ENCODE measurements at places on chromosomes 1 and 21.

- DNase-seq = no peak
These were observed 53.6 kb upstream of the ADARB1 start for GRCh38 chr21:45020629-45021427.

- DNase-seq = no peak
These were observed 21.3 kb downstream of the CCDC30 start for GRCh38 chr1:42484382-42484781.

GRCh38 chr21:44750675-44751025, 39.3 kb upstream of the TSPEAR start:
- DNase-seq = no peak

DNA sequence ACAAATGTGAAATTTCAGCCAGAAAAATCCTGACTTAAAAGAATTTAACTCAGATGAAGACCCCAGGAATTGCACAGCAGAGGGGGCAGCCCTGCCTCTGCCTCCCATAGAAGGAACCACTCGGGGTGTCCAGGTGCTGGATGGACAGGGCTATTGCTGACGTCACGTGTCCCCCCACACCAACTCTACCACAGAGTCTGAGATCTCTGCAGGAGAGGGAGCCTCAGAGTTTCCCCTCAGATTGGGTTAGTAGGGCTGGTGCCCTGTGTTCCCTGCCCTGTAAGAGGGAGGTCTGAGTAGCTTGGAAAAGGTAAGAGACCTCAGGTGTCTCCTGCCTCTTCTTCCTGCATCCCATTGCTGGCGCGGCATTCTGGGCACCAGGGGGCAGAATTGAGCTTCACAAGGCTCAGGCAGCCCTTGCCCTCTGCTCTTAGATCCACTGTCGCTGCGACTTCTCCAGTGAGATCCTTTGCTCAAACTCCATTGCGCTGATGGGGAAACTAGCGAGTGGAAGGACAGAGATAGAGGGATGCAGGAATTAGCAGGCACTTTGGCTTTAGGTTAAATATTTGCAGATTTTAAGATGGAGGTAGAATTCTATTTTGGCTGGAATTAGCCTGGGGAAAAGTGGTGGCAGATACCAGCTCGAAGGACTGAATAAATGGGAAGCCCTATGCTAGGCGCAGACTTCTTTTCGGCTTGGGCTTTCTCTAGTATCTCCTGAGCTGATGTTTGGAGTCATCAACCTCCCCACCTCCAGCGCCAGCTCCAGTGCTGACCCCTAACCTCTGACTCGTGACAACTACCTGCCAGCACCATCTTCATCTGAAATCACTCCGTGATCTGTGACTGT, 42.8 kb upstream of the DMBX1 start:
- DNase-seq = peak; percentile 77

DNA sequence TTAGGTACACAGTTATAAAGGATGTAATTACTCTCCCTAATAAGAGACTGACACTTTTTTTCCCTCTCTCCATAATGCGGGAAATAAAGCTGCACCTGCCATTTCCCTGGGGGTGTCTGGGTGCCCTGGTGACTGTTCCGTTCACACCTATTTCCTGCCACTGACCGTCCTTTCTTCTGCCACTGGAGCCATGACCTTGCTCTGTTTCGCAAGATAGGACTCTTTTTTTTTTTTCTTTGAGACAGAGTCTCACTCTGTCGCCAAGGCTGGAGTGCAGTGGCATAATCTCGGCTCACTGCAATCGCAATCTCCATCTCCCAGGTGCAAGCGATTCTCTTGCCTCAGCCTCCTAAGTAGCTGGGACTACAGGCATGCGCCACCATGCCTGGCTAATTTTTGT, 66.1 kb upstream of the SERBP1 start:
- DNase-seq = no peak

DNA sequence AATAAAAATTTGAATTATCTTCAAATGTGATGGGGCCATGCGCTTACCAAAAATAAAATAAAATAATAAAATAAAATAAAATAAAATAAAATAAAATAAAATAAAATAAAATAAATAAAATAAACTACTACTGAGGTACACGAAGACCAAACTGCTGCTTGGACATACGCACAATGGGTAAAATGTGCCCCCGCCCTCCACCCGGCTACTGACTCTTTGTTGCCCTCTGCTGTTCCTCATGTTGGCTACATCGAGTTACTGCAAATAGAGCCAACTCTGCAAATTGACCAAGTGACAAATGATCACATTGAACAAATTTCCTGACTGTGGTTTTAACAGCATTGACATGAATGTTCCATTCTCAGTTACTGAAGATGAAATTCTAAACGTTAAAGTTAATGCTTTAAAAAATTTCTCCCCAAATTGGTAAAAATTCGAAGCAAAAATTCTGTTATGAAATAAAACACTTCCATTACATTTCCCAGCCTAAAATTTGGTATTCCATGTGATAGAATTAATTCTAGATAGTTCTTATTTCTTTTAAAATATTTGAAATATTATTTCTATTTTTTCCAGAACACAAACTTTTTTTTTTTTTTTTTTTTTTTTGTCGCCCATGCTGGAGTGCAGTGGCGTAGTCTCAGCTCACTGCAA, 18.8 kb upstream of the MAP1LC3C start:
- DNase-seq = peak; percentile 81

DNA sequence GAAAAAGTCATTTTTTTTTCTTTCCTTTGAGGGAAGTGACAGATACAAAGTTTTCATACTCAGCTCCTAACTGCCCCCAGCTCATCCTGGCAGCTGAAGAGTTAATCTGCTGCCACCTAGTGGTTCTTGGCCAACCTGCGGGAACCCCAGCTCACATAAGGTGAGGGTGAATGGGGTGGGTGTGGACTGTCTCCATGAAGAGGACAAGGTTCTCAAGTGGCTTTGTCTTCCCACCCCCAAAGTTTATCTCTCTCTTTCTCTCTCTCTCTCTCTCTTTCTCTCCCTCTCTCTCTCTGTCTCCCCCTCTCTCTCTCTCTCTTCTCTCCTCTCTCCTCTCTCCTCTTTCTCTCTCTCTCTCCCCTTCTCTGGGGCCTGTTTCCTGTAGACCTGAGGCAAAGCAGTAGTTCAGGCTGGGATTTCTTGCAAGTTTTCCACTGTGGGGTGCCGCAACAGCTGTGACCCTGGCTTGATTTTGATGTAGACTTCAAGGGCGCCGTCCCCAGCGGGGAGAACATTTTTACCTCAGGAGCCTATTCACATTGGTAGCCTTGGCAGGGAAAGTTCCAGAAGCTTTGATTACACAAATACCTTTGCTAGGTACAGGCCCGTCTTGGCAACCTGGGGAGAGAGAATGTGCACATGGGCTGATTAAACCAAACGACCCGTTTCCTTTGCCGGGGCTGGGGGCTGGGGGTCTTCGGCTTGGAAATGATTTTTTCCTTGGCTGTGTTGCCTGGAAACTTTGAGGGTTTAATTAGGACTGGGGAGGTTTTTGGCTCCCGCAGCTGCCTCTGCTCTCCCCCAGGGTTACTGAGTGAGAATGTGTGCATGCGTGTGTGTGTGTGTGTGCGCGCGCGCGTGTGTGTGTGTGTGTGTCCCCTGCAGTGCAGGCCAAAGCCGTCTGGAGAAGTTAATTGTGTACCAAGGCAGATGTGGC, 135.9 kb downstream of the TM2D1 start:
- peak; percentile 69 for DNase-seq

- no peak for DNase-seq
These were observed 24.8 kb downstream of the CD101 start for GRCh38 chr1:117026361-117026760.

DNA sequence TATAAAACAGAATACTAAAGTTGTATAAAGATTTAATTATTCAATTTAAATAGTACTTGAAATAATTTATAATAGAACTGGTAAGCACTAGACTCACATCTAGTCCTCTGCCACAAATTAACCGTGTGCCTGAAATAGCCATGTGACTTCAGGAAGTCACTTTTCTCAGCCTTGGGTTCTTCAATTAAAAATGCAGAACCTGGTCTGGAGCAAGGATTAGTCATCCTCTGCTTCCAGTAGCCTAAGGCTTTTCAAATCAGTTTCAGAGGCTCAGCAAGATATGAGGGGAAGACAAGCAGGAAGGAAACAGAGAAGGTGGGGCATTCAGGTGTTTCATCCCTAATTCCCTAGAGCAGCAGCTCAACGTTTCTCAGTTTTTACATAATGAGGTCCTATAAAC, 23.0 kb downstream of the DPH5 start:
- peak; percentile 20 for DNase-seq

GRCh38 chr1:44602634-44603628, 71.3 kb downstream of the TMEM53 start:
- no peak for DNase-seq

GRCh38 chr1:3469849-3470649, 15.6 kb downstream of the ARHGEF16 start:
- no peak for DNase-seq

DNA sequence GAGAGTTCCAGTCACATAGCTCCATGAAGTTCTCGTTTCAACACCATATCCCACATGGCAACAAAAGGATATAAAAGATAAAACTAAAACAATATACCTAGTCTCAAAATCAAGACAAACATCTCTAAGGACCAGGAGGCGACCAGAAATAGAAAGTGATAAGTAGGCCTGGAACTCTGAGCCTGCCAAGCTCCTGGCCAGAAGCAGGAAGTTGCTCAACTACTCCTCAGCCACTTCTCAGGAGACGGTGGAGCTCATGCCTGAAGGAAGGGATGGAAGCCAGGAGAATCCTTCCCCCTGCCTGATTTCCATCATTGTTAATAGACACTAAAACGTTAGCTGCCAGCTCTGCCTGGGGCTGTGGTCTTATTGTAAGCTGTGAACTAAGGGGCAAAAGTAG, 94.7 kb downstream of the DISP1 start:
- DNase-seq = no peak

- no peak for DNase-seq
These were observed 10.1 kb downstream of the ZBTB8B start for GRCh38 chr1:32474954-32475353.

DNA sequence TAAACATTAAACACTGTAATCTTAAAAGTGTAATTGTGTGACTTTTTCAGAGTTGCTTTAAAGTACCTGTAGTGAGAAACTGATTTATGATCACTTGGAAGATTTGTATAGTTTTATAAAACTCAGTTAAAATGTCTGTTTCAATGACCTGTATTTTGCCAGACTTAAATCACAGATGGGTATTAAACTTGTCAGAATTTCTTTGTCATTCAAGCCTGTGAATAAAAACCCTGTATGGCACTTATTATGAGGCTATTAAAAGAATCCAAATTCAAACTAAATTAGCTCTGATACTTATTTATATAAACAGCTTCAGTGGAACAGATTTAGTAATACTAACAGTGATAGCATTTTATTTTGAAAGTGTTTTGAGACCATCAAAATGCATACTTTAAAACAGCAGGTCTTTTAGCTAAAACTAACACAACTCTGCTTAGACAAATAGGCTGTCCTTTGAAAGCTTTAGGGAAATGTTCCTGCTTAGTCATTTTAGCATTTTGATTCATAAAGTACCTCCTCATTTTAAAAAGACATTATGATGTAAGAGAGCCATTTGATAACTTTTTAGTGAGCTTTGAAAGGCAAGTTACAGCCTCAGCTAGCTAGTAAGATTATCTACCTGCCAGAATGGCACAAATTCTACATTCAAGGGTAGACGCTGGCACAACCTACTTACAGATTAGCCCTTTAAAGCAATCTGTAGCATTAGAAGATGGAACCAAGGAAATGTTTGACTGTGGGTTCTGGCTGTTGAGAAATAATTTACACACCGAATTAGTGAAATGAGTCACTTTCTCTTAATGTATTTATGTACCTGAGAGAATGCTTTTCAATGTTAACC, 9.4 kb downstream of the SOD1 start:
- no peak for DNase-seq

- peak; percentile 25 for DNase-seq
These were observed 24.7 kb downstream of the SCCPDH start for GRCh38 chr1:246748867-246749266.

GRCh38 chr1:53579221-53580008, 120.2 kb downstream of the DMRTB1 start:
- peak; percentile 50 for DNase-seq

DNA sequence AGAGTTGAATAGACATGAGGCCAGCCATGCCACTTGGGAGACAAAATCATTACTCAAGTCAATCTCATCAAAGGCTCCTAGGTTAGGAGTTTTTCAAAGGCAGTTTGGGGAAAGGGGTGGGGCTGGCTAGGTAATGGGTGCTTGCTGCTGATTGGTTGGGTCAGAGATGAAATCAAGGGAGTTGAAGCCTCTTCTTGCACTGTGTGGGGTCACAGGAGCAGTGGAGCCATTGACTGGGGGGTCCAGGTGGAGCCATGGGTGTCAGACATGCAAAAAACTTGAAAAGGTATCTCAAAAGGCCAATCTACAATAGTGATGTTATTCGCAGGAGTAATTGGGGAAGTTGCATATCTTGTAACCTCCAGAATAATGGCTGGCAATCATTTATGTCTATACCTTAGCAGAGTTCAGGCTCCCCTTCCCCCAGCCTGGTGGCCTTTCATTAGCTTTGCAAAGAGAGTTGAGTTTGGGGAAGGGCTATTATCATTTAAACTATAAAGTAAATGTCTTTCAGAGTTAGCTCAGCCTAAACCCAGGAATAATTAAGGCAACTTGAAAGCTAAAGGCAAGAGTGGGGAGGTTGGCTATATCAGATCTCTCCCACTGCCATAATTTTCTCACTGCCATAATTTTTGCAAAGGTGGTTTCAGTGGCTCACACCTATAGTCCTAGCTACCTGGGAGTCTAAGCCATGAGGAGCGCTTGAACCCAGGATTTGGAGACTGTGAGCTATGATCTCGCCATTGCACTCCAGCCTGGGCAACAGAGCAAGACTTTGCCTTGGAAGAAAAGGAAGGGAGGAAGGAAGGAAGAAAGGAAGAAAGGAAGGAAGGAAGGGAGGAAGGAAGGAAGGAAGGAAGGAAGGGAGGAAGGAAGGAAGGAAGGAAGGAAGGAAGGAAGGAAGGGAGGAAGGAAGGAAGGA, 7.8 kb upstream of the PINK1 start:
- DNase-seq = no peak

- no peak for DNase-seq
These were observed 130.5 kb downstream of the ETS2 start for GRCh38 chr21:38936240-38936639.

GRCh38 chr1:201500670-201501120, 6.2 kb downstream of the CSRP1 start:
- DNase-seq = no peak

DNA sequence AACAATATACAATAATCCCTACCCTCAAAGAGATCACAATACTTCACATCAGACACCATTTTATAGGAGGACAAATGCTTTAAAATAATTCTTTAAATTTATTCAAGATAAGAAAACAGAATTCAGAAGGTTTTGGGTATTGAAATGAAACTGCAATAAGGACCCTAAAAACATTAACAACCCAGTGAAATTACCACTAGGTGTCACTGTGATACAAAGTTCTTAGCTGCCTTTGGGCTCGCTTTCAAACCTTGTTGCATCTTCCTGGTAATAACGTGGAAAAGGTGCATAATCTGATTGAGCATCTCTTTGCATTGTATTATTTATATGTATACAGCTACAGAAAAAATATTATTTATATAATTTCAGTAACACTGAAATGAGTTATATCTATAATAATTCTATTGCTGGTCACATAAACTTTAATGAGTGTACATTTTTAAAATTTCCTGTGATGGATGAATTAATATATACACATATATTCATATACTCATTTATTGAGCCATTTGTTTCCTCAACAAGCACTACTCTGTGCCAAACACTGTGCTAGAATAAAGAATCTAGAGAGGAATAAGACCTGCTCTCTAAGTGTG, 185.2 kb downstream of the FAF1 start:
- peak; percentile 52 for DNase-seq
